ENCODE measurements at places on chromosomes 4 and X.

- DNase-seq: peak; percentile 69
These were observed 38.8 kb downstream of the GAB1 start for GRCh38 chr4:143375326-143376073.

DNA sequence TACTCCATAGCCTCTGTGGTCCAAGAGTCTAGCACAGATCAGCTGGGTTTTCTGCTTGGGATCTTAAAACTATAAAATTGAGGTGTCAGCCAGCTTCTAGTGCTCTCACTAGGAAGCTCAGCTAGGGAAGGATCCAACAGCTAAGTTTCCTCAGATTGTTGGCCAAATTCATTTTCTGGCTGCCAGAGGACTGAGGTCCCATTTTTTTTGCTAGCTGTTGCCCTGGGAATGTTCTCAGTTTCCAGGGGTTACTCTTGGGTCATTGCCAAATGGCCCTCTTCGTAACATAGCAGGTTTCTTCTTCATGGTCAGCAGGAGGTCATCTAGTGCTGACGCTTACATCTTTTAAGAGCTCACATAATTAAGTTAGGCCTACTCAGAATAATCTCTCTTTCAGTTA lies 2178.2 kb downstream of the ARAP2 start:
- no peak for DNase-seq

GRCh38 chr4:56655627-56656345 lies 25.3 kb downstream of the HOPX start:
- DNase-seq: no peak

- DNase-seq: no peak
These were observed 99.1 kb downstream of the NHSL2 start for GRCh38 chrX:72009731-72010130.

GRCh38 chr4:173318648-173319211 lies 15.4 kb downstream of the HMGB2 start:
- DNase-seq: no peak

GRCh38 chr4:112234952-112235609 lies 3.5 kb downstream of the AP1AR start:
- peak; percentile 72 for DNase-seq

DNA sequence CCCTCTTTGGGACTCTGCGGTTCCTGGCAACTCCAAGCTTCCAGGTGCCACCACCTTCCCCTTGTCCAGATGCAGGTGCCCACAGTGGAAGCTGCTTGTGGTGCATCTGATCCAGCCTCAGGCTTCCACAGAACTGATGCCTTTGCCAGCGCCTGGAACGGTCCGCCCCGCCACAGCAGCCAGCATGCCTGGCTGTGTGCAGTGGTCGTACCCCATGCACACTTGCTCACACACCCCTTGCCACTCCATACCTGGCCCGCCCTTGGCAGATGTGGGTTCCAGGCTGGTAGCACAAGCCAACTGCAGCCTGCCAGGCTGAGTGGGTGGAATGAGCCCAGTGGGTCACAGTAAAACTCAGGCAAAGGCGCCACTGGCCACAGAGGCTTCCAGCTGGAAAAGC lies 240.5 kb downstream of the PPP4R3C start:
- no peak for DNase-seq

DNA sequence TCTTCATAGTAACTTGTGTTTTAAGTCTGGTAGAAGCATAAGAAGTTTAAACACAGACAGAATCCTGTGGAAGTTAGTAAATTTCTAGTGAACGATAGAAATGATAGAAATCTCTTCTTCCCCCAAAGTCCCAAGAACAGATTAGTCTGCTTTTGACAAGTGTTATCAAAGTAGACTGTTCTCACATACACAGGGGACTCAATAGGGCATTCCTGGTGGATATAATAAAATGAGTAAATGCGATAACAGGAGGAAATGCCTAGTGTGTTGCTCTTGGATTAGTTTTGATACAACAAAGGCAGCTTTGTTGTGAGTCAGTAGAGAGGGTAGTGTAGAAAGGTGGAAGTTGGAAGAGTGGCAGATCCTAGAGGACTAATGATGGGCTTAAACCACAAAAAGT lies 43.5 kb downstream of the CLCN3 start:
- DNase-seq: no peak

DNA sequence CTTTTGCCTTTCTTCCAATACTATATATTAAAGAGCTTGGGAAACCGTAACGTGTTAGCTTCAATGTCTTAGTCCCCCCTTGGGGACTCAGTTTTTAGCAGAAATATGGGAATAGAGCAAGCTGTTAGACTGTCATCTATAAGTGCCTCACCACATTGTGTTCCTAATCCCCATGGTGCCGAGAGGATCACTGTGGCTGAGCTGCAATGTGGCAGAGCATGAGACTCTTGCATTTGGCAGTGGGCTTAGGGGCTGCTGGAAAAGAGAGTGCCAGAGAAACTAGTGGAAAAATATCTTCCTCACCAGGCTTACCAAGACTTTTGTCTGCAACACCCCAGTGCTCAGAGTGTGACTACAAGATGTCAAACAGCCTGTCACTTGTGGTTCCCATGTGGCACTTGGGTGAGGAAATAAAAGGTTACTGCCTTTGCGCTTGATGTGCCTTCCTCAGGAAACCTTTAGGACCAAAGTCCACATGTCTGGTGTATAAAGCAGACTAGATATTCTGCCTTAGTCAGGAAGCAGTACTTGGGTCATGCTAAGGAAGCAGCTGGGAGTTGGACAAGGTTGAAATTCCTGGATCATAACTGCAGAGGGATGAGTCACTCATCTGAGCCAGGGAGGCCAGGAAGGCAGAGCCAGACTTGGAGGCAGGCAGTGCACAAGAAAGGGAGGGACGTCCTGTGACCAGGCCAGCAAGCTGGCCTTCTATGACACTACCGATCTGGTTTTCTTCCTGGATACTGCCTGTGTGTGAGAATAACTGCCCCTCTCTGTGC lies 9.7 kb upstream of the MAGEA4 start:
- peak; percentile 78 for DNase-seq

DNA sequence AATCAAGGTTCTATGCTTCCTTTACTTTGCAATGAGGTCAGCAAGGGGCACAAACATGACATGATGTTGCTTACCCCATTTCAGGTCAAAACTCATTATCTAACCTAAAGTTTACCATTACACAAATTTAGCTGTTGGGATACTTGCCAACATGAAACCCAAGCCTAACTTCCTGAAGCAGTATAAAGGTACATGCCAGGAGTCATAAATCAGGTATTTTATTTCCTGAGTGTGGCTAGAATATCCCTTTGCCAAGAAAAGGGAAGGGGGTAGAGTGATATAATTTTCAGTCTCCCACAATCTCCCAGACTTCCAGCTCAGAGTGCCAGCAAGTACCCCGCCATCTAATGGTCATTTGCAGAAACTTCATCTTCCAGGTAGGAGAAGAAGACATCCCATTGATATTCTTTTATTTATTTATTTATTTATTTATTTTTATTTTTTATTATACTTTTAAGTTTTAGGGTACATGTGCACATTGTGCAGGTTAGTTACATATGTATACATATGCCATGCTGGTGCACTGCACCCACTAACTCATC lies 136.6 kb downstream of the NEXMIF start:
- no peak for DNase-seq

- DNase-seq: no peak
These were observed 202.5 kb upstream of the KLF8 start for GRCh38 chrX:56029691-56030090.

GRCh38 chr4:21827575-21827974 lies 121.0 kb downstream of the KCNIP4 start:
- no peak for DNase-seq

Measured in adrenal gland (tissue), 19 donors.